HS-5 (cell line): ENCODE measurements at places on chromosomes 13 and 19.

GRCh38 chr19:478236-478903 is 17.5 kb upstream of the SHC2 start:
- DNase-seq, result no peak

- peak; percentile 29 for DNase-seq
These were observed 13.4 kb upstream of the SIGLEC12 start for GRCh38 chr19:51514866-51515481.

GRCh38 chr13:33076001-33076992 is 60.1 kb downstream of the KL start:
- no peak for DNase-seq

DNA sequence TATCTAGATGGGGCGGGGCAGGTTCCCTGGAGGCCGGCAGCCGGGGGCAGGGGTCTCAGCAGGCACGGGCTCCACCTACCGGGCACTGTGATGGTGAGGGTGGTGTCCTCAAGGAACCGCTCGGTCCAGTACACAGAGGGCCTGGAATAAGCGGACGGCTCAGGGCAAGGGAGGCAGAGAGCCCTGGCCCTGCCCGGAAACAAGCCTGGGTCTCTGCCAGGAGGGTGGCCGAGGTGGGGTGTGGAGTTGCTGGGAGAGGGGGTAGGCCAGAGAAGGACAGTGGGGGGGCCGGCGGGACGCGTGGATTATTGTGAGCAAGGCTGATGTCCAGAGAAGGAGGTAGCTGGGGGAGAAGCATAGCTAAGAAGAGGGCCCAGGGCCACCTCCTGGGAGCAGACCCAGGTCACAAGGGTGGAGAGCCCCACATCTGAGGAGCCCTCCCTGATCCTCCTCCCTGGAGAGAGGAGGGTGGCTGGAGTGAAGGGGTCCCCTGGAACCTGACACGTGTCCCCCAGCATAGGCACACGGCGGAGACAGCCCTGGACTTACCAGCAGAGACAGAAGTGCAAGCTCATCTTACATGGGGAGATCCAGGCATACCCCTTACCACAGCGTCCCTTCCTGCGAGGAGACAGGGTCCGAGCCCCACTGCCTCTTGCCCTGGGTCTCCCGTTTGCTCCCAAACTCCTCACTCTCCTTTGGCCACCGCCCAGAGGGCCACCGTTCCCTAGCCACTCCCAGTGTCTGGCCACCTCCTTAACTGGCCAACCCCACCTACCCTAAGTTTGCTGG is 29.0 kb upstream of the MIER2 start:
- no peak for DNase-seq

GRCh38 chr19:10712754-10713153 is 5.1 kb upstream of the DNM2 start:
- no peak for DNase-seq

DNA sequence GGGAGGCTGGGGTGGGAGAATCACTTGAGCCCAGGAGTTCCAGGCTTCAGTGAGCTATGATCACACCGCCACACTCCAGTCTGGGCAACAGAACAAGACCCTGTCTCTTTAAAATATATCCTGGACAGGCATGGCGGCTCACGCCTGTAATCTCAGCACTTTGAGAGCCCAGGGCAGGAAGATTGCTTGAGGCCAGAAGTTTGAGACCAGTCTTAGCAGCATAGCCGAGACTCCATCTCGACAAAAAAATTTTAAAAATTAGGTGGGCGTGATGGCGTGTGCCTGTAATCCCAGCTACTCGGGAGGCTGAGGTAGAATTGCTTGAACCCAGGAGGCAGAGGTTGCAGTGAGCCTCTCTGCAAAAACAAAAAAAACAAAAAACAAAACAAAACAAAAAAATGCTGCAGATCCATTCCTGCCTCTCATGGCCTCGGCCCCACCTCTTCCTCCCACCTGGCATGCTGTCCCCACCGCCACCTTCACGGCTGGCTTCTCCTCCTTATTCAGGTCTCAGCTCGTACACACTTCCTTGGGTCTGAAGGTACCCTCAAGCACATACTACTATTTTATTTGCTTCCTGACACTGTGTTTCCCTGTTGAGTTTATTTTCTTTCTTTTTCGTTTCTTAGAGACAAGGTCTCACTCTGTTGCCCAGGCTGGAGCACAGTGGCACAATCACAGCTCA is 5.3 kb downstream of the RFX1 start:
- no peak for DNase-seq

GRCh38 chr19:45615795-45616703 is 14.0 kb upstream of the GPR4 start:
- DNase-seq, result no peak

GRCh38 chr19:16676101-16676798 is 15.3 kb downstream of the TMEM38A start:
- DNase-seq, result no peak
